Effector memory CD4-positive, alpha-beta T cell (primary cell): ENCODE measurements at places on chromosomes 6 and 20.

- DNase-seq = no peak
Measured at GRCh38 chr6:31945507-31946369, at the start of gene CFB. CFB (plus strand) TSS chr6:31946095; CDS start chr6:31946222, 127 bp downstream.

DNA sequence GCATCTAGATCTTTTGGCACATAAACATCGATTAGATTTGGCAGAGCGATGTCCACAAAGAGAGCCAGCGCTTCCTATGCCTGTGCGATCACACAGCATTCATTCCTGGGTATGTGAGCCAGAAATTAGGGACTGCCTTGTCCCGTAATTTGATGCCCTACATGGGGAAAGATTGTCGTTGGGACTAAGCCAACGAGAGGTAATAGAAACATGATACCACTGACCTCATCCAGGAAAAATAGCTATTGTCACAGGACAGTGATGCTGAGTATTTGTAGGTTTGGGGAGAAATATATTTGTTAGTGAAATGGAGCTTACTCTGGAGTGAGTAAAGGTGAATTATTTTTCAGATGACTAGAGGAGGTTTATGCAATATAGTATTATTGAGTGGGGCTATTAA is 154.0 kb downstream of the TSHZ2 start:
- no peak for DNase-seq

DNA sequence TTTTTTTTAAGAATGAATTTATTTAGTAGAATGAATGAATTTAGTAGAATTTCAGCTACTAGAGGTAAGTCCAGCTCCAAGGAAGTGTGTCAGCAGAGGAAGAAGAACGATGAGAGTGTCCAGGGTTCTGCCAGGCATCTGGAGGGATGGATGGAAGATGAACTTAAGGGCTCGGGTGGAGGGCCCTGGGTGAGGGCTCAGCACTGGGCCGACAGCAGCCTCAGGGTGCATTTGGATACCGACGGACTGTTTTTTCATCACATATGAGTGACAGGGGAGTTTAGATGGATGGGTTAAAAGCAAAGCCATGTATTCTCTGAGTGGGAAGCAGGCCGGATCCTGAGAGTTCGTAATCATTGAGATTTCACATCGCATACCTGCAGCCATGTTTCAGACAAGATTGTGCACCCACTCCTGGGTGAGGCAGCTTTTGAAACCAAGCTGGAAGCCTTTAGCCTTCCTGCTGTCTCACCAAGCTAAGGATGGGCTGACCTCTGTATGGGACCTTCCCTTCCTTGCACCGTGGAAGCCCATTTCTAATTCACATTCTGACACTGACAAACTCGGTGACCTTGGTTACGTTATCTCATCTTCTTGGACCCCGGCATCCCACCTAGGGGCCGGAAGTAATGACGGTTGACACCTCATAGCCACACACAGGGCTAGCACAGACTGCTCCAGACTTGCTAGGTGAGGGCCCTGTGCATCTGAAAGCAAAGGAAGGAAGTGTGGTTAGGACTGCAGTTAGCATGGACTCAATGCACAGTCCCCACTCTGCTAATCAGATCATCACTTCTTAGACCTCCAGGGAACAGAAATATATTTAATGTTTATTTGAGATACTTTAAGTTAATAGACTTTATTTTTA is 228.5 kb downstream of the SLC24A3 start:
- no peak for DNase-seq

DNA sequence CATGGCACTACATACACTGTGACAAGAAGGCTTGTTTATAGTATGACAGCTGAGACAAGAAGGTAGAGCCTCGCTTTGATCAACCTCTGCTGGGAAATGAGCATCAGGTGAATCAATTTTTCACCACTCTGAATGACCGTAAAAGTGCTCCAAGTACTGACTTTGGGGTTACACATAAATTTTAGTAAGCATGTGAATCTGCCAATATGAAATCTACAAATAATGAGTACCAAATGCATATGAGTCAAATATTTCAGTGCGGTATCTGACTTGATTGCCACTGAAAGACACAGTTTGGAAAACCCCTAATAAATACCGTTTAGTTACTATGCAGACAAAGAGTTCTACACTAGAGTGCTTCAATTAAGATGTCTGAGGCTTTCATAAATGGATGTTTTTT is 77.8 kb downstream of the ATG5 start:
- no peak for DNase-seq

DNA sequence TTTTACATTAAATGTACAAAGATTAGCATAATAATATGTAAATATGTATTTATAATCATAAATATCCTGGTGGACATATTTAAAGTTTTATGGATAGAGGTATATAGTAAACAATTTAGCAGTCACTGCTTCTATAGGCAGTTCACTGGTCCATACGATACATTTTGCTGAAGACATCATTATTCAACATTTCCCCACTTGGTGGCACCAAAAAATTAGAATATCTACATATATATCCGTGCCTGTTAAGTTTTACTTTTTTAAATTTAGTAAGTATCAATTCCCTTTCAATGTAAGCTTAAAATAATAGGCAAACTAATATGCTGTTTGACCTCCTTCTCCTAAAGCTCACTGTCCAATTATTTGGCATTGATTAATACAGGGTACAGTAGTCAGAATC is 64.2 kb downstream of the LMBRD1 start:
- DNase-seq = no peak

DNA sequence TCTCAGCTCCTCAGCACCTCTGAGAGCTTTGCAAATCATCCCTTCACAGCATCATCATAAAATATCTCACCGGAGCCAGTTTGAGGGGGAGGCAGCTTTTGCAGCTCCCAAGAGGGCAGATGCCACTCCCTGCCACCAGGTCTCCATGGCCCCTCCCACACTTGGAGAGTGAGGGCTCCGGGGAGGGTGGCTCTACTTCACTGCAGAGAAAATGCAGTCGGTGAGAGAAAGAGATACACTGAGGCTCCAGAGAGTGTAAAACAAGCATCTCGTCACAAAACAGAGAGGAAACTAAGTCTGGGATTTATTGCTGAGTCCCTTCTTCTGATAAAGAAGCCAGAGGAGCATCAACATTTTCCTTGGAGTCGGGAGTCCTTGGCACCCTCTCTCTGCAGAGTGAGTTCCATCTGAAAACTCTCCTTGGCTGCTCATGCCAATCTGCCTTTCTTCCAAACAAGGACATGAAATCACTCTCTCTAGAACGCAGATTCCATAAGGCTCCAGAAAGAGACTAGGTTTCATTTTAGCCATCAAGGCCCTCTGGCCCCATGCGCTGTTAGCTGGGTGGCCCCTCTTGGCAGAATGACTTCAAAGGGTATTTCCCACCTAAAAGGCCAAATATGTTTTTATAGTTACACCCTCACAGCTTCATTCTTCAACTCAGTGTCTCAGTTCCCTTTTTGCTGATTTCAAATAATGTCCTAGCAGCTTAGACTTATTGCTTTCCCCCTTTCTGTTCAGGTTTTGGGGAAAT is 70.6 kb upstream of the F13A1 start:
- no peak for DNase-seq

GRCh38 chr6:37821446-37821845 is 1.9 kb downstream of the ZFAND3 start:
- no peak for DNase-seq

- DNase-seq = no peak
Measured at GRCh38 chr6:38241200-38241871, 398.4 kb downstream of the BTBD9 start.

GRCh38 chr6:41072836-41073202 is at the start of gene NFYA:
NFYA (plus strand) TSS chr6:41072974; CDS start chr6:41079090, 6,116 bp downstream.
- DNase-seq = no peak

DNA sequence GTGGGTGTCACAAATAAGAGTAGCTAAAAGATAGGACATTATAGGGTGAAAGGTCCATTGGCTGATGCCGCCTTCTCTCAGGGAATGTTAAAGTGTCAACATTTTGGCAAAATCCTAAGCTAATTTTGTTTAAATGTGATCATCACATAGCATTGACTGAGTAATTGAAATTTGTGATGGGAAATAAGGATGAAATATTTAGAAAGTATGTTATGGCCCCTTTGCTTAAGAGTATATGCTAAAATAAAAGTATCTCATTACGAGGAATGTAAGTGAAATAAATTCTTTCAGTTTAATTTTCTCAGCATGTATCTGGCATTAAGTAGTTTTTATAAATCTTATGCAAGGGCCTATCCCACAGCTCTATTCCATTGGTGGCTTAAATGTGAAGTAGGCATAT is 229.2 kb downstream of the PRL start:
- DNase-seq = no peak

GRCh38 chr6:99434702-99435530 is 9.8 kb upstream of the PNISR start:
- no peak for DNase-seq

GRCh38 chr6:13432526-13433184 is 54.7 kb downstream of the GFOD1 start:
- DNase-seq = no peak

- DNase-seq = no peak
Measured at GRCh38 chr20:35446356-35447078, 8.5 kb upstream of the GDF5 start.

- no peak for DNase-seq
Measured at GRCh38 chr20:61948586-61949362, 116.9 kb downstream of the TAF4 start.

- DNase-seq = no peak
Measured at GRCh38 chr6:114121913-114122662, 151.1 kb upstream of the HDAC2 start.

DNA sequence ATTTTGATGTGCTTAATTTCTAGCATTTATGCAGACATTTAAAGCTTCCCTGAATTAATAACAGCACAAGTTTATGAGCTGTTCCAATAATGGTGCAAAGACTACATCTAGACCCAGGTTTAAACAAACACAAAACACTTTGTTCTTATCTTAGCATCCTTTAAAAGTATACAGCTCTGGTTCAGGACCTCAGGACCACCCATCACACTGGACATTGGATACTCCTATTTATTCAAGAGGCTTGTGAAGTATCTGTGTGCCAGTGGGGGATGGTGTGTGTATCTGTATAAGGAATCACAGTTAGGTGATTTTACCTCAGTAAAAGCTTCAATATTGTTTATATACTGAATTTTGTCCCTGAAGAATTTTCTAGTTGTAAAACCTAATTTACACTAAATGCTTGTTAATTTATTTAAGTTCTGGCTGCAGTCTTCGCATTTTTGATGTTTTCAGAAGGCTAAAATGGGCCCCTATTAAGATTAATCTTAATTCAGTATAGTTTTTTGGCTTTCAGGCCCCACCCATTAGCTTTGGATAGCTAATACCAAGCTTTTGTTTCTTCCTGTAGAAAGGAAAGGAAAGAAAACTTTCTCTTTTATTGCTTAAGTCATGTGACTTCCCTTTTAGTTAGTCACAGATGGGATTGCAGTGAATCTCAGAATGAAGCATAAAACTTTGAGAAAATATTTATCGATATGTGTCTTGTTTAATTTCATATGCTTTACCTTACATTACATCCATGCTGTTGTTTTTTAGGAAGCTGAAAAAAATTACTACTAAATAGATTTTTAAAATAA is 13.1 kb downstream of the LIN28B start:
- no peak for DNase-seq

DNA sequence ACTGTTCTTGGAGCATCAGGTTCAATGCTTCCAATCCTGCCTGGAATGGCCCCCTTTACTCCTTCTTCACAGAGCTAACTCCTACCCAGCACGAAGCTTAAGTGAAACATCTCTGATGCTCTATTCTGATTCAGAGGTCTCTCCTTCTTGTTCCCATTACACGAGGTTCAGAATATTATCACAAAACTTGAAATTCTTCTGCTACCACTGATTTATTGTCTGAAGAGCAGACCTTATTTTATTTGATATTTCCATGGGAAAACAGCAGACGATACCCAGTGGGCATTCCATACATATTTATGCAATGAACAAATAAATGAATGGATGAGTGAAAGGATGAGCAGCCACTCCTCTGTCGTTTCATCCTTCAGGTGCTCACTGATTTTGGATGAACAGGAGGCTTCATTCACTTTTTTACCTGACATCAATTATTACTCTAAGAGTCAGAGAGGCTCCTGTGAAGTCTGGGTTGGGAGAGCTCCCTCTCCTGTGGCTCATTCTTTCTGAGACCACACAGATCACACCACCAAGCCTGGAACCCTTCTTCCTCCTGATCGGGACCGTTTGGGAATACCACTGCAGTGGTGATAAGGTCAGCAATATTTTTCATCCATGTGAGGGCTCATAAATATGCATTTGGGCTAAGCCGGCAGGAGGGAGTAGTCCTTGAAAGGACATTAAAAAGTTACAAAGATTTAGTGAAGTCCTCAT is 25.8 kb downstream of the SMLR1 start:
- no peak for DNase-seq
